ENCODE measurements at places on chromosomes 4 and X.

GRCh38 chr4:139922406-139923024 lies 231.5 kb downstream of the MAML3 start:
- no peak for DNase-seq

DNA sequence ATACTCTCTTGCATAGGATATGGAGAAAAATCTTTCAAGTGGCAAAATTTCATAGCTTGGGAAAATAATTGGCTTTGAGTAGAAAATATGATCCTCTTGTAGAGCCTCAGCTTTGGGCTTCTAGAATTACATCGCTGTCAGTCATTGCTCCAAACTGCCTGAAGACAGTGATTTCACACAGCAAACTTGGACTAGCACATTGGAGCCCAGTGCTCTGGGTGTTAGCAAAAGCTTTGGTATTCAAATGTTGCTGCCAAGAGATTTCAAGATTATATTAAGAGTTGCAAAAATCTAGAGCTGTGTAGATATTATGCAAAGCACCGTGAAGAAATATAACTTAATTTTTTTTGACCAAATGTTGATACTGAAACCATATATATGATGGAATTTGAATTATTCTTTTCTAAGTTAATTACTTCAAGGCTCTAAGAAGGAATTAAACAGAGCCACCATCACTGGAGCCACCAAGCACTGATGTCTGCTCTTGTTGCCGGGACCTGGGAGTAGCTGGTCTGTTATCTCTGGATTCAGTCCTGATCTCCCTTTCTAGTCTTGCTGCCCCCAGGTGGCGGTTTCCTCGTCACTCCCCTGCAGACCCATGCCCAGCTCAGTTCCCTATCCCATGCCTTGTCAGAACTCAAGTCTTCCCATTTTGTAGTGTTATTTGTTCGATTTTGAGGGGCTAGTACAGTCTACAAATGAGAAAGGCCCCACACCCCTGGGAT lies 260.7 kb upstream of the SFRP2 start:
- DNase-seq = no peak

DNA sequence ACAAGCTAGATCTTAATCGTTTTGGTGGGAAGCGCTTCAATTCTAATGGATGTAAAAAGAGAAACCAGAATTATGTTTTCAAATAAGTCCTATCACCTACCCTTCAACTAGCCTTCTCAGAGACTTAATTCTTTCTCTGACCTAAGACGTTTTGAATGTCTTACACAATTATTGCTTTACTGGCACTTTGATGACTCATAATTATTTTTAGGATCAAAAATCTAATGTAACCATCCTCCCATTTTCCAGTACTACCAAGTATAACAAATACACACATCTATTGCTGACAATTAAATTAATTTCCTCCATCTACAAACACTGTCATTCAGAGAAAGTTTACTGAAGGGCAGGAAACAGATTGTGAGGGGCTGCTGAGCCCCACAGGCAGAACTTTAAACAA lies 108.6 kb downstream of the PPP3CA start:
- DNase-seq = no peak

GRCh38 chr4:134145369-134145768 lies 56.2 kb downstream of the PABPC4L start:
- DNase-seq = no peak

DNA sequence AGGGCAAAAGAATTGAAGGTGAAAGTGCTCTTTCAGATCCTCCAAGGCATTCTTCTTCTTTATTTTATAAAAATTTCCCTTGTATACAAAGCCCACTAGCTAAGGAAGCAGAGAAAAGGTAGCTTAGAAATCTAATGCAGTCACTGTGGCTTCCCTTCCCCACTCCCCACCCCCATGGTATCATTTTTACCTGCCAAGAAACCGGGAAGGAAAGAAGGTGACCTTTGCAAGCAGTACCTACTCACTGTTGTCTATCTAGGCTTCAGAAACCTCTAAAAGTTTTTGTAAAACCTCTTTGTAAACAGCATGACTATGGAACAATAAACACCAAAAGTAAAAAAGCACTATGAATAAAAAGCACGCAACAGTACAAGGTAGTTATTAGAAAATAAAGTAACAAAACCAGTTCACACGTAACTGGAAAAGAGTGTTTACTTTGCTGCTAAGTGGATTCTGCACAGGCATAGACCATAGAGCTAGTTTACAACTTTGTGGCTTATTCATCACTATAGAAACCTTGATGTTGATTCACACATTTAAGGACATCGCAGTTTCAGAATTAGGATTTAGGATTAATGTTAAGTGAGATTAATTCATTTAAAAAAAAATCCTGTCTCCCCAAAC lies 109.6 kb upstream of the FTHL17 start:
- DNase-seq = no peak

GRCh38 chr4:102543030-102543928 lies 42.1 kb downstream of the NFKB1 start:
- no peak for DNase-seq

GRCh38 chr4:55534306-55534705 lies 12.4 kb downstream of the CLOCK start:
- DNase-seq = no peak

Data from forelimb muscle (tissue), 1 donor.